Sciatic nerve (tissue), 2 donors: ENCODE measurements at places on chromosomes 4 and X. TPM values are rescaled to one million over a fixed set of nuclear protein-coding genes. Genes with fewer than 3 reads are reported as not detected.

The MAGEB3 gene
- total RNA-seq: not detected

The C4orf36 gene
- total RNA-seq: 0.49 TPM

The PCYT1B gene
- 6.0 TPM for total RNA-seq

DNA sequence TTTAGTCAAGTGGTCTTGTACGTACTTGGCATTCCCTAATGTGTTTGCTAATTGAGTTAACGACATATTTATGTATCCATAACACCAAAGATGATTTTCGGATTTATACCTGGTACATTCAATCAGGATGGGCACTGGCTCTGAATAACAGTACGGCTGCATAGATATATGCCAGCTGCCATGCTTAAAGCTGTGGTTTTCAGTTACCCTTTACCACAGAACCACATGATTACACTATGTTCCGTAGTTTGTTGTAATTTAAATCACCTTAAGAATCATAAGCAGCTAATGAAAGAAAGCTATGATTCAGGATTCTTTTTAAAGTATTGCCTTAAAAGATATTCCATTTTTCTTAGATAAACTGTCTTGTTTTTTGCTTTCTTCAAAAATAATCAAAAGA lies 53.6 kb downstream of the FIP1L1 start:
- DNase-seq: no peak

DNA sequence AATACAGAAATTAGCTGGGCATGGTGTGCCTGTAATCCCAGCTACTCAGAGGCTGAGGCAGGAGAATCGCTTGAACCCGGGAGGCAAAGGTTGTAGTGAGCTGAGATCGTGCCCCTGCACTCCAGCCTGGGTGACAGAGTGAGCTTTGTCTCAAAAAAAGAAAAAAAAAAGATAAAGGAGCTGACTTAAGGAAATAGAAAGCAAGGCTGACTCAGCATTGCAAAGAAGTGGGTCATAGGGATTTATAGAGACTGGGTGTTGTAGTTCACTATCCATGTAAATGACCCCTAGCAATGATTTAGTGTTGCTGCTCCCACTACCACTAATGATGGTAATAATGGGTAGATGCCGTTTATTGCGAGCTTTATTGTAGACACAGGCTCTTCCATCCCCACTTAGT lies 47.6 kb downstream of the ADD1 start:
- no peak for DNase-seq

GRCh38 chr4:13627178-13627605 lies 333 bp downstream of the BOD1L1 start:
- peak; percentile 68 for DNase-seq

DNA sequence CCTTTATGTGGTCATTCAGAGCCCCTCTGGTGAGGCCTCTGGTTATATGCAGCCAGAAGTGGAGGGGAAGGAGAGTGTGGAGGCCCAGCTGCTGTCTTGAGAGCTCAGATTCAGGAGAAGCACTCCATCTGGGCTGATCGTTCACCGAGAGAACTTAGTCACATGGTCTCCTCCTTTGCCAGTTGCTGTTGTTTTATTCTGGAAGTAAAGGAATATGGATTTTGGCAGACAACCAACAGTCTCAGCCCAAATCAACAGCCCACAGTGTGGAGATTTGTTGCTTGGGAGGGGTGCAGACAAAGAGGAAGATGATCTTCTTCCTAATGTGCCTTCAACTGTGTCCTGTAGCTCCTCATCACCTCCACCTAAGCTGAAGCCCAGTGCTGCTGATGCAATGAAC lies 355.4 kb downstream of the ANK2 start:
- no peak for DNase-seq

DNA sequence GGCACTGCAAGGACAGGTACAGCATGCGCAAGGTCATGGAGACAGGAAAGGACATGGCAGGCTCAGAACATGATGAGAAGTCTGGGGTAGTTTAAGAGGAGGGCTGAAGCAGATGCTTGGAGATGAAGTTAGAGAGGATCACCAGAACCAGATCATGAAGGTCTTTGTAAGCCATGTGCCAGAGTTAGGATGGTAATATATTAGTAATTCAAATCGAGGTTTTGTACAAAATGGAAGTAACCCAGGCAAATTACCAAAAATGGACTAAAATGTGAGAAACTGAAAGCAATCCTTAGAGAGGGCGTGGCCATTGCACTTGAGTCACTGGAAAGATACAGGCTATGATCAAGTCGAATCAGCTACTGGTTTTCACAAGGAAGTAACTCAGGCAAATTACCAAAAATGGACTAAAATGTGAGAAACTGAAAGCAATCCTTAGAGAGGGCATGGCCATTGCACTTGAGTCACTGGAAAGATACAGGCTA lies 13.5 kb downstream of the RXFP1 start:
- no peak for DNase-seq

GRCh38 chr4:159944477-159944876 lies 841.6 kb downstream of the RAPGEF2 start:
- no peak for DNase-seq
